H4 (cell line): ENCODE measurements at places on chromosomes 12 and 14. TPM values are rescaled to one million over a fixed set of nuclear protein-coding genes. Genes with fewer than 3 reads are reported as not detected.

- DNase-seq, result no peak
These were observed 5.5 kb downstream of the CEP170B start for GRCh38 chr14:104870368-104871144.

DNA sequence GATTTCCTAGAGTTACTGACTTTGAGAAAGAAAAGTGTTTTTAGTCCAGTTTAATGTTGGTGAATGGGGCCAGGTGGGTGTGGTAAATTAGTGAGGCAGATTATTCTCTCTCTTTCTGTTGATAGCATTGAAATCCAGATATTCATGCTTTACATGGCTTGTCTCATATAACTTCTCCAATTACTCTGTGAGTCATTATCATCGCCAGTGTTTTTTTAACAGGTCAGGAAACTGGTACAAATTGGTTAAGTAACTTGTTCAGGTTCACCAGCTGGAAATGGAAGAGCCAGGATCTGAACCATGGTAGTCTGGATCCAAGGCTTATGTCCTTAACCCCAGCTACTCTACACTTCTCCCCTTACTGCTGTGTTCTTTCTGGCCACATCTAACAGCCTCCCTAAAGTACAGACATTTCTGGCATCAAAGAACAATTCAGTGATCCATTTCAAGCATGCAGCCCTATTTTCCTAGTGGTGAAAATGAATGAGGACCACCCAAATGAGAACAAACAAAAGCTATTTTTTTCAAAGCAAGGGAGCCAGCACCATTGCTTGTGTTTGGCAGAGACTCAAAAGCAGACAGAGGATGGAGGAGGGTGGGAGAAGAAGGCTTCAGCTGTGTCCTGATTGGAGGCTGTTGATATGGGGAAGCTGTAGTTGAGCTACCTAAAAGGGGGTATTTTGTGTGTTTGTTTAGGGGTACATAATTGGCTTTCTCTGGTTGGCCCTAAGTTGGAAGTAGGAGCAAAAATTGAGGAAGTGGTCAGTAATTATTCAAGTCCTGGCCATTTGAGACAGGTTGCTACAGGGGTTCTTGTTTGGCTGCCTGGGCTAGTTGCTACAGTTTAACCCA lies 1.7 kb downstream of the IRAK3 start:
- DNase-seq, result no peak

GRCh38 chr12:76259106-76259505 lies 89.1 kb downstream of the BBS10 start:
- no peak for DNase-seq

- DNase-seq, result no peak
These were observed 40.9 kb upstream of the GSG1 start for GRCh38 chr12:13144266-13144828.

- DNase-seq, result peak; percentile 92
These were observed 61.3 kb upstream of the RESF1 start for GRCh38 chr12:31897781-31898503.

DNA sequence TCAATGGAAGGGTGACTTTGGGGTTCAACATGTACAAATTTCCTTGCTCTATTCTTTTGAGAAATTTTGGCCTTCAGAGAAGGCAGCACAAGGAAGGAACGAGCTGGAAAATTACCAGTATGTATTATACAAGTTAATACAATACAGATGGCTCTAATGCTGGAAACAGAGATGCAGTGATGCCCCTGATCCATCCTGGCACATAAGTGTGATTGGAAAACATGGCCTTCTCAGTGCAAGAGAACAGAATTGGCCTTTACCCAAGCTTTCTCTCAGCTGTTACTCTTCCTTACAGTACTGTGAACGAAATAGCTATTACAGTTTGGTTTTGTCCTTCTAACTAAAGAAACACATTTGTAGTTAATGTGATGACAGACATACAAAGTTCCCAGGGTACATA lies 102.5 kb upstream of the GPHB5 start:
- no peak for DNase-seq

- peak; percentile 52 for DNase-seq
These were observed 63.8 kb downstream of the FBXO33 start for GRCh38 chr14:39368261-39368959.

GRCh38 chr12:58378028-58378427 lies 436.7 kb downstream of the ATP23 start:
- DNase-seq, result no peak

DNA sequence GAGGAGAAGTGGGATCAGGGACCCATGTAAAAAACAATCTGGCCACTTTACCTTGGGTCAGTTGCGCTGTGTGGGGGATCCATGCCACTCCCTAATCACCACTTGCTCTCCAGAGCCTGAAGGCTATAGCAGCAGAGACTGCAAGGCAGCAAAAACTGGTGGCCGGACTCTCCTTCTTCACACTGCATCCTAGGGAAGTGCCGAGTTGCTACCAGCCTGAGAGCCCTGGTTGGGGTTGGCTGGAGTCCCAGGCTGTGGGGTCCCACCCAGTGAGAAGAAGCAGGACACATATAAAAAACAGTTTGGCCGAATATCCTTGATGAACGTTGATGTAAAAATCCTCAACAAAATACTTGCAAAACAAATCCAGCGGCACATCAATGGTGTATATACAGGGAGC lies 341.2 kb downstream of the AEBP2 start:
- no peak for DNase-seq

LALBA gene
- total RNA-seq, result not detected in 2 replicates
